Thymus (tissue), 14 donors: ENCODE measurements at places on chromosomes 1 and 21.

- no peak for DNase-seq
Observed at GRCh38 chr1:14037101-14037847, 337.3 kb downstream of the PRDM2 start.

GRCh38 chr21:33578214-33578613 is 10.3 kb downstream of the DONSON start:
- DNase-seq: no peak

DNA sequence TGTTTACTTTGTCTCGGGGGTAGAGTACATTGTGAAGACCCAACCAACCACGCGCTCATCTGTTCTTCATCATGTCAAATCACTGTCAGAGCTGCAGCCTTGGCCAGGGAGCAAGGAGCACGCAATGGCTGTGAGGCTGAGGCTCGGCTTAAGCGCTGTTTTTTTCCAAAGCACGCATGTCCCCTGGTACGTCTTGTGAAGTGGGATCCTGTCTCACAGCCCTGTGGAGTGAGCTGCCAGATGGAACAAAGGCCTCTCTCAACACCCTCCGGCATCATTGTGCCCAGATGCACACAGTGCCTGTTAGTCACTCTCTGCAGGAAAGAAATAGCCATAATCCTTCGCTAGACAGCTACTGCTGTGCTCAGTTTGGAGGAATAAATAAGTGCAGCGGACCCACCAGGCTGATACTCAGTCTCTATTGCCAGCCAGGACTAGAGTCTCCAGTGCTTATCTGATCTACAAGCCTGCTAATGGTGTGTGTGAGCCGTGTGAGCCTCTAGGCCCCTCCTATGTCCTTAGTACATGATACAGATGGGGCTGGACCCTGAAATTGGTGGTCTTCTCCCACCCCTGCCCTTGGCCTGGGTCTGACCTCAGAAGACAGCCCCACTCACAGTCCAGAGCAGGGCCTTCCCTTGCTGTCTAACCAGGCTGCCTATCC is 91.3 kb upstream of the COA6 start:
- DNase-seq: no peak

DNA sequence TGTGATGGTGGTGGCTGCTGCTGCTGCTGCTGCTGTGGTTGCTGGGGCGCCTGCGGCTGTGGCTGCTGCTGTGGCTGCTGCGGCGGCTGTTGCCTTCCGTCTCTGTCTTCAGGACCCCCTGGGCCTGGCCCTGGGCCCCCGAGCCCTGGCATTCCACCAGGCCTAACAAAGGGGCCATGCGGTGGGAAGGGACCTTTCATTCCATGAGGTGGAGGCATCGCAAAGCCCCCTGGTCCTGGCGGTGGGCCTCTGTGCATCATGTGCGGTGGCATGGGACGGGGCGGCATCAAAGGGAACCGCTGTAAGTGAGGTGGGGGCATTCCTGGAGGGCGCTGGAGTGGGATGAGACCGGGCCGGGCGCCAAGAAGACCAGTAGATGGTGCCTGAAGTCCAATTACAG is 12.4 kb downstream of the SOD1 start:
- DNase-seq: no peak
